ENCODE measurements at places on chromosomes 2 and 18.

DNA sequence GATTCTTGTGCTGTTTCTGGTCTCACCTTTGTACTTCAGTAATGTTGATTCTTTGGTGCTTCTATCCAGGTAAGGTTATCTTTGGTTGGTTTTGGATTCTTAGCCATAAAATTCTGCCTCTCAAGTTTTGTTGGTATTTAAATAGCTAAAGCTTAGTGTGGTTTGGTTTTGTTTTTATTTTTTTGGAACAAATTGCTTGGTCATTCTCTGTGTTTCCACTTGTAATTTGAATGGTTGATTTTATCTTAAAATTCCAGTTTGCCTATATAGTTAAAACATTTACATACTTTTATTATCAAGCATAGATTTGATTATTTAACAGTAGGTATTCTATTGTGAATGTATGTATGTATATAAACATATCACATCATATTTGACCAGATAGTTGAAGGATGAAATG lies 6.6 kb downstream of the NCOA1 start:
- H3K27me3 ChIP-seq = peaks cover 5% of the 10 kb centered on the region
- H3K36me3 ChIP-seq = no peaks in the 10 kb centered on the region
- no peak overlapping the region for H3K4me3 ChIP-seq
- peaks cover 16% of the 10 kb centered on the region for H3K4me1 ChIP-seq
- H3K27ac ChIP-seq = no peak overlapping the region

DNA sequence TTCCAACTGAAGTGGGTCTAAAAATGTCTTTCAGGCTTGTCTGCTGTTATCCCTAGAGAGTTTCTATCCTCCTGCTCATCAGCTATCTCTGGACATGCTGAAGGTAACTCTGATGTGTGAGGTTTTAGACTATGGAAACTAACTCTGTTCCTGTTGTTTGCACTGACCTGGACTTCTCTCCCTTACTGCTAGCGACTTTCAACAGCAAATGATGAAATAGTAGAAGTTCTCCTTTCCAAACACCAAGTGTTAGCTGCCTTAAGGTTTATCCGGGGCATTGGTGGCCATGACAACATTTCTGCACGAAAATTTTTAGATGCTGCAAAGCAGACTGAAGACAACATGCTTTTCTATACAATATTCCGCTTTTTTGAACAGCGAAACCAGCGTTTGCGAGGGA lies 26.9 kb downstream of the RMC1 start:
- no peak overlapping the region for H3K27ac ChIP-seq
- DNase-seq = no peak
- H3K4me1 ChIP-seq = no peaks in the 10 kb centered on the region
- H3K36me3 ChIP-seq = peaks cover 46% of the 10 kb centered on the region
- peaks cover 1% of the 10 kb centered on the region for H3K27me3 ChIP-seq

DNA sequence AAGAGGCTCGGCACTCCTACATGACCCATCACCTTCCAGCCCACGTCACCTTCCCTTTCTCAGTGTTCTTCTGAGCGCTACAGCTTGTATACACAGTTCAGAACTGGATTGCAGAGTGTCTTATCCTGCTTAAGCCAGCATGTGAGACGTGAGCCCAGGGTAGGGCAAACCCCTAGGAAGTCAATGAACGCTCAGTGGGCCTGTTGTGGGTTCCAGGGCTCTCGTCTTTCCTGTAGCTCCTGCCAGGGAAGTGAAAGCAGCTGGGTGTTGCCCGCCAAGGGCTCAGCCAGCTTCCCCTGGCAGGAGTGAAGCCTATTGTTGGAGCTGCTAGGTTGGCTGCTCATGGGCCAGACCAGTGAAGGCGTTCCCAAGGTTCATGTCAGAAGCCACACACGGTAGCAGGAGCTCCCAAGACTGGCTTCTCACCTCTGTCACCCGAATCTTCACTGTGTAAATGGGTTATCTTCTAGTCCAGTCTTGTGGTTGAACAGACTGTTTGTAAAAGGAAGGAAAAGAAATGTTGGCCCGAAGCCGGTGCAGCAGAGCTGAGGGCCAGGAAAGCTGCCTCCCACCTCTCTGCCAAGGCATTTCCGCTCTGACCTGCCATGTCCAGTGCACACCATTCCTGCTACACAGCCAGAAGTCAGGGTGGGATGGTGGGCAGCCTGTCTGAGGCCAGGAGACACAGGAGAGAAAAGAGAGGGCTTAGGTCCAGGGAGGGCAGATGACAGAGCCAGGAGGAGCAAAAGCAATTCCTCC lies 69.6 kb upstream of the RMDN2 start:
- peaks cover 12% of the 10 kb centered on the region for H3K4me1 ChIP-seq
- DNase-seq = no peak
- no peak overlapping the region for H3K27ac ChIP-seq
- H3K27me3 ChIP-seq = peaks cover 7% of the 10 kb centered on the region

DNA sequence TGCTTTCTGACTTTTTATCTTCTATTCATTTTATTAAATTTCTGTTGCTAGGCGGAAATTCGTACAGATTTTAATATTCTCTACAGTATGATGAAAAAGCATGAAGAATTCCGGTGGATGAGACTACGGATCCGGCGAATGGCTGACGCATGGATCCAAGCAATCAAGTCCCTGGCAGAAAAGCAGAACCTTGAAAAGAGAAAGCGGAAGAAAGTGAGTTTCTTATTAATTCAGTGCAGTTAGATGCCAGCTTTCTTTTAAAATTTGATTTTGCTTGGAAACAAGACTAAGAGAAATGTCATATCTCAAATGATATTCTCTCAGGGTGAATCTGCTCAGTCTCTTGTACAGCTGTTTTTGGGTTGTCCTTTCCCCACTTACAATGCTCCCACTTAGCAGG lies 84.3 kb downstream of the MGAT5 start:
- H3K27me3 ChIP-seq = no peaks in the 10 kb centered on the region
- DNase-seq = no peak
- H3K4me1 ChIP-seq = peaks cover 9% of the 10 kb centered on the region
- no peak overlapping the region for H3K4me3 ChIP-seq
- H3K27ac ChIP-seq = no peak overlapping the region

GRCh38 chr2:156396126-156396525 lies 40.1 kb upstream of the GPD2 start:
- H3K4me3 ChIP-seq = no peak overlapping the region
- no peak overlapping the region for H3K27ac ChIP-seq
- H3K27me3 ChIP-seq = peaks cover 19% of the 10 kb centered on the region
- no peak for DNase-seq
- H3K4me1 ChIP-seq = peaks cover 6% of the 10 kb centered on the region

DNA sequence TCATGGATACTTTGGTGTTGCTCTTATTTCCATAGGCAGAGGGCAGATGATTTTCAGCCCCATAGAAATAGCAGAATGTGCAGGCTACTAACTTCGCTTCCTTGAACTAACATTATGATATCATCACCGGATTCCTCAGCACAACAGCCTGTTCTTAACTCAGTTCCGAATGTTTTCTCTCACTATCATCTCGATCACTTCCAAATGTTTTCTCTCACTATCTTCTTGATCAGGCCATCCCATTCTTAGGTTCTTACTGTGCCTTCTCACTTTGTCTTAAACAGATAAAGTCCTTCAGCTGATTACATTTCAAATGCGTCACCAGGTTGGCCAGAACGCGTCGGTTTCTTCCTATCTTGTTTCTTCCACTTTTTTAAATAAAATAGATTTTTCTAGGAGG lies 11.4 kb upstream of the MBD2 start:
- no peak overlapping the region for H3K27ac ChIP-seq
- no peak overlapping the region for H3K4me3 ChIP-seq
- no peak for DNase-seq

DNA sequence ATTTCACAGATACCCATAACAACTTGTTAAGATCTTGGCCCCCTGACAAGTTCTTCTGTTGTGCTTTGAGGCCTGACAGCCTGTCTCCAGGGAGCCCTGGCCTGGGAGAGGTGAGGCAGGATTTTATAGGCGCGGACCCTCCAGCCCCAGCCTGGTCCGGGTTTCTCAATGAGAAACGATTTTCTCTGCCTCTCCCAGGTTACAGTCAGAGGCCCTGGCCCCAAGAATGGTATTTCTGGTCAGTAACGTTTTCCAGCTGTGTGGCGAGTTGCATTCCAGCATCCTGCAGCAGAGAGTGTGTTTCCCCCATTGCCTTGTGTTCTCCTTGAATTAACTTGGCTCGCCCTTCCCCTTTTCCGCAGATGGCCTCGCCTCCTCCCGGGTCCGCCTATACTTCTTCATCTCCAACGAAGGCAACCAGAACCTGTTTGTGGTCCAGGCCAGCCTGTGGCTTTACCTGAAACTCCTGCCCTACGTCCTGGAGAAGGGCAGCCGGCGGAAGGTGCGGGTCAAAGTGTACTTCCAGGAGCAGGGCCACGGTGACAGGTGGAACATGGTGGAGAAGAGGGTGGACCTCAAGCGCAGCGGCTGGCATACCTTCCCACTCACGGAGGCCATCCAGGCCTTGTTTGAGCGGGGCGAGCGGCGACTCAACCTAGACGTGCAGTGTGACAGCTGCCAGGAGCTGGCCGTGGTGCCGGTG lies 3.0 kb downstream of the INHBB start:
- DNase-seq = peak; percentile 35
- peaks cover 9% of the 10 kb centered on the region for H3K36me3 ChIP-seq
- no peak overlapping the region for H3K27ac ChIP-seq
- H3K4me3 ChIP-seq = no peak overlapping the region
- H3K4me1 ChIP-seq = peaks cover 9% of the 10 kb centered on the region
- H3K27me3 ChIP-seq = peaks cover 16% of the 10 kb centered on the region

- H3K27ac ChIP-seq = no peak overlapping the region
- DNase-seq = no peak
- no peaks in the 10 kb centered on the region for H3K4me1 ChIP-seq
- no peak overlapping the region for H3K4me3 ChIP-seq
- no peaks in the 10 kb centered on the region for H3K36me3 ChIP-seq
These were observed 319.9 kb upstream of the RBMS1 start for GRCh38 chr2:160813506-160813858.

DNA sequence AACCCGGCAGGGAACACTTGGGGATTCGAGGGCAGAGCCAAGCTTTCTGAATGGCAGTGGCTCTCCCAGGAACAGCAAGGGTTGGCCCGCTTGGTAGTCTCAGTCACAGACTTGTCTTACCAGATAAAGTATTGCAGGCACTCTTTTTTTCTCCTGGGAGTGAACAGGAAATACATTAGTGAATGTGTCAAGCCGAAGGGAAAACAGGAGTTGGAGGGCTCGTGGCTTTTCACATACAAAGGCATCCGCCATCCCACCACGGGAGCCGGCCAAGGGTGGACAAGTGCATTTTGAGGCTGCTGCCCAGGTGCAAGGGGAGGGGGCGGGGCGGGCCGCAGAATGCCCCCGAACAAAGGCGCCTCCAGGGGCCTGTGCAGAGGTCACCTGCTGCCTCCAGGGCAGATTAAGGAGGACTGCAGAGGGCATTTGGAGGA lies 163.3 kb upstream of the SIX3 start:
- DNase-seq = peak; percentile 7
- H3K36me3 ChIP-seq = no peaks in the 10 kb centered on the region
- peaks cover 12% of the 10 kb centered on the region for H3K27me3 ChIP-seq
- H3K4me3 ChIP-seq = peak overlapping the region; percentile 31

- no peak overlapping the region for H3K27ac ChIP-seq
- H3K4me3 ChIP-seq = no peak overlapping the region
- no peak for DNase-seq
- H3K36me3 ChIP-seq = no peaks in the 10 kb centered on the region
- no peaks in the 10 kb centered on the region for H3K4me1 ChIP-seq
These were observed 1267.7 kb upstream of the TMEFF2 start for GRCh38 chr2:193462411-193462810.

GRCh38 chr2:121598087-121598486 lies 51.2 kb downstream of the CLASP1 start:
- peaks cover 23% of the 10 kb centered on the region for H3K4me1 ChIP-seq
- H3K27me3 ChIP-seq = no peaks in the 10 kb centered on the region
- no peak for DNase-seq
- H3K27ac ChIP-seq = no peak overlapping the region
- no peak overlapping the region for H3K4me3 ChIP-seq

GRCh38 chr2:96535331-96535730 lies 1.2 kb upstream of the ARID5A start:
- no peak overlapping the region for H3K27ac ChIP-seq
- peaks cover 4% of the 10 kb centered on the region for H3K36me3 ChIP-seq
- no peak overlapping the region for H3K4me3 ChIP-seq

DNA sequence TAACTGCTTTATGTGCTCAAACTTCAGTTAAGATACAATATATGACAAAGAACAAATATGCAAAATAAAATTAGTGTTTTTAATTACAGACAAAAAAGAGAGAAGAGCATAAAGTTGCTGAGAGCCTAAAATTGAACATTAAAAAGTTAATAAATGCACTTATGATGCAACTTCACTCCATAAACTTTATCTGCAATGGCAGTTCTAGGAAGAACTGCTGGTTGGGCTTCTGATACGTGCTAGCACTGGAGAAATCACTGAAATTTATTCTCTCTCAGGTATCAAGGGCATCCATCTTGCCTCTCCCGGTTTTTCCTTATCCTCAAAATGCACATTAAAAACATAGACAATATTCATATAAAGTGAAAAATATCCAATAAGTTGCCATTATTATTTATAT lies 35.7 kb downstream of the MYO3B start:
- H3K27ac ChIP-seq = no peak overlapping the region
- no peaks in the 10 kb centered on the region for H3K36me3 ChIP-seq
- no peak for DNase-seq

GRCh38 chr2:11778416-11778815 lies 32.0 kb downstream of the LPIN1 start:
- peaks cover 16% of the 10 kb centered on the region for H3K4me1 ChIP-seq
- no peak overlapping the region for H3K4me3 ChIP-seq
- no peak for DNase-seq

DNA sequence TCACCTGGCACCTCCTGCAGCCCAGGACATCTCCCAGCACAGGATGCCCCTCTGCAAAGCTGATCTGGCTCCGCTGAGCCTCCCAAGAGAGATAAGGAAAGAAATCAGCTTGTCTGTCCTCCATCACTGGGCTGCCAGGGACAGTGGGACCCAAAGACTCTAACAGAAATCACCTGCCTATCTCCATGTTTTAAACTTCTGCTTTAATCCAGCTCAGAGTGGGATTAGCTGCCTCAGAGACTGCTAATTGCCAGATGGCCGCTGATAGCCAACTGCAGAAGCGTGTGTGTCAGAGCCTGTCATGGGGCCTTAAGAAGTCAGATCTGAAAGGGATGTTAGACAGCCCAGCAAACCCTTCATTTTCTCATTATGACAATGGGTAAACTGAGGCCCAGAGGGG lies 389.4 kb upstream of the KLHL29 start:
- no peak overlapping the region for H3K27ac ChIP-seq
- H3K4me3 ChIP-seq = no peak overlapping the region
- no peak for DNase-seq
- no peaks in the 10 kb centered on the region for H3K27me3 ChIP-seq
- no peaks in the 10 kb centered on the region for H3K36me3 ChIP-seq
- peaks cover 17% of the 10 kb centered on the region for H3K4me1 ChIP-seq

Data from endothelial cell (in vitro differentiated cells).